ENCODE measurements at places on chromosomes 16 and 17. TPM values are rescaled to one million over a fixed set of nuclear protein-coding genes. Genes with fewer than 3 reads are reported as not detected.

DNA sequence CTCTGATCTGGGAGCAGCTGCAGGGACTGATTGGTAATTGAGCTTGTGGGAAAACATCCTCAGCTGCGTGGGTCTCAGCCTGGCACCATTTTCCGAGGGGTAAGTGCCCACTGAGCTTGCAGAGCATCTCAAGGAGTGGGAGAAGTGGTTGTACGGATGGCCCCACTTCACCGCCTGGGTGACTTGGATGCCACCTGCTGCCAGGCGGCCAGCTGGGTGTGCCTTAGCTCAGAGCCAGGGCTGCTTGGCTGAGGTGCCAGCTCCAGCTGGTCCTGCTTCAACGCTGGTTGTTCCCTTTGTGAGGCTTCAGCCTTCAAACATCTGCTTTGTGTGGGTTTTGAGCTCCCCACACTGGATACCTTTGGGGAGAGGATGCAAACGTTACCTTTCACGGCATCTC, 482.7 kb upstream of the EEF2KMT start:
- no peak for DNase-seq

DNA sequence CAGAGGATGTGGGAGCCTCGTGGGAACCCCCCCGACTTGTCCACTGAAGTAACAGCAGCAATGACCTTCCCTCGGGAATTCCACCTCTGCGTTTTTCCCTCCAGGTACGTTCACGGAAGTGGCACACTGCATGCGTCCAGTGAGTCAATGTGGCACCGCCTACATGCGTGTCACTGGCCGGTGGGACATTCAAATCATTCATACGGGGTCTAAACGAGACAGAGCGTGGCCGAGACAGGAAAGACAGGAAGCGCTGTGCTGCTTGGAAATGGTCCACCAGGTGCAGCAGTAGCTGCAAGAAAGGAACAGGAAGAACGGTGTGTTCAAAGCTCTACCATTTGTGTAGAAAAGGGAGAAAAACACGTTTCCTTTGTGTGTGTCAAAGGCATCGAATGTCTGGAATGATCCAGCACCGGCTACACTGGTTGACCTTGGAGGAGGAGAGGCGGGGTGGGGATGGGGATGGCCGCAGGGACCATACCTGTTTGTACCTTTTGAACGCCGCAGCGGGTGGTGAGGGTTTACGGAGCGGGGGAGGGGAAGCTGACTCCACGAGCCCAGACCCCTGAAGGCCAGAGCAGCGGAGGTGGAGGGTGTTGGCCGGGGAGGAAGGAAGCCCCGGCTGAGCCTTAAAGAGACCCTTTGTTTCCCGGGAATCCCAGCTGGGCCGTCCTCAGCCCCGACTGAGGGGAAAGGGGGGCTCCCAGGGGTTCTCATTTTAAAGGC, 1.7 kb upstream of the PGAP6 start:
- DNase-seq = peak; percentile 37

DNA sequence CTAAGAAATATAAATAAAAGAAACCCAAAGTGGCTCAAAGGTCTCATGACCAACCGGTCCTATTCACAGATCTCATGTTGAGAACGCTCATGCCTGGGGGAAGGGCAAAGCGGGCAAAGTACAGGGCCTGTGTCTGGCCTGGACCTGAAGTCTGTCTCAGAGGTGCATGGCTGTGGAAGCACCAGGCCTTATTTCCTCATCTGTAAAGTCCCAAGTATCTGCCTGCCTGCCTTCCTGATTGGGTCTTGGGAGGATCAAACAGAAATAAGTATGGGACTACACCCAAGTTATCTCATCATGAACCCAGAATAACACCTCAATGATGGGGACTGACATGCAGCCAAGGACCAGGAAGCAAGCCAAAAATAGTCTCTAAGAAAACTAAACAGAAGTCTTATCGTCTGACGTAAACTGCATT, 14.2 kb downstream of the AXIN2 start:
- DNase-seq = no peak

The TMC5 gene
- not detected for total RNA-seq

The TNFSF13 gene
- 0.98 TPM for total RNA-seq

The FGF11 gene
- 0.28 TPM for total RNA-seq

The TNFRSF17 gene
- total RNA-seq = not detected

DNA sequence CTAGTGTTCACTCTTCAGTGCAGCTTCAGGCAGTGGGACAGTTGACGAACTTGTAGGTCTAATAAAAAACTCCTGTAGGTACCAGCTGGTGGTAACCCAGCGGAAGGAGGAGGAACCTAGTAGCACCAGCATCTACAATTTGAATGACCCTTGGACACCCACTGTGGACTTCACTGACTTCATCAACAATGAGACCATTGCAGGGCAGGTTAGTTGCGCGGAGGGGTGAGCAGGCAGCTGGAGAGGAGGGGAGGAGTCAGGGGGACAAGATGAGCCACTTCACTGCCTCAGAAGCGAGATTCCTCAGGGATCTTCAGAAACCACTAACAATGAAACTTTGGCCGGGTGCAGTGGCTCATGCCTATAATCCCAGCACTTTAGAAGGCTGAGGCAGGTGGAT, 22.3 kb downstream of the AOC3 start:
- no peak for DNase-seq

The MARVELD3 gene
- 0.11 TPM for total RNA-seq

DNA sequence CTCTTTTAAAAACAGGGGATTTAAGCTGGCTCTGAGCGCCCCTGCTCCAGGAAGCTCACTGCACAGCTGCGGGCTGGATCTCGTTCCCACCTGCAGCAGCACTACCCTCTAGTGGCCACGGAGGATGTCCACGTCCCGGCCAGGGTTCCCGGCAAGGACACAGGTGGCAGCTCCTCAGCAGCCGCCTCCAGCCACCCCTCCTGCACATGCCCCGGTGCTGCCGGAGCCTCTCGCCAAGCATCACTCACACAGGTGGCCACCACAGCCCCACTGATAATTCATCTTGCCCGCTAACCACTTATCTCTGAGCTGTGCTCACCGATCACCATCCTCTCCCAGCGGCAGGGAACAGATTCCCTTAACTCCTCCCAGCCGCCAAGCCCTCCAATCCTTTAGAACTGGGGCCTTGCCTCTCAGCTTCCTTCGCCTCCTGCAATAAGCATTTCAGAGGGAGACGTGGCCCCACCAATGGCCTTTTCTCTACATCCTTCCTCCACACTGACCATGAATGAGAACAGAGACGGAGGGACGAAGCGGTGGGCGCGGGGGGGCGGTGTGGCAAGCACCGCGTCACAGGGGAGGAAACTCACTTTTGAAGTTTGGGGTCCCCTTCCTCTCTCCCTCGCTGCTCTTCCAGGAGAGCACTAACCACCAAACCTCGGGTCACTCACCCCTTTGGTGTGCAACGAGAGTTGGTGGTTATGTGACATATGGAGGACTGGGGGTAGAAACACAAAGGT, 222.1 kb downstream of the RBFOX3 start:
- no peak for DNase-seq

- no peak for DNase-seq
These were observed 13.4 kb upstream of the BAHCC1 start for GRCh38 chr17:81381632-81382577.

DNA sequence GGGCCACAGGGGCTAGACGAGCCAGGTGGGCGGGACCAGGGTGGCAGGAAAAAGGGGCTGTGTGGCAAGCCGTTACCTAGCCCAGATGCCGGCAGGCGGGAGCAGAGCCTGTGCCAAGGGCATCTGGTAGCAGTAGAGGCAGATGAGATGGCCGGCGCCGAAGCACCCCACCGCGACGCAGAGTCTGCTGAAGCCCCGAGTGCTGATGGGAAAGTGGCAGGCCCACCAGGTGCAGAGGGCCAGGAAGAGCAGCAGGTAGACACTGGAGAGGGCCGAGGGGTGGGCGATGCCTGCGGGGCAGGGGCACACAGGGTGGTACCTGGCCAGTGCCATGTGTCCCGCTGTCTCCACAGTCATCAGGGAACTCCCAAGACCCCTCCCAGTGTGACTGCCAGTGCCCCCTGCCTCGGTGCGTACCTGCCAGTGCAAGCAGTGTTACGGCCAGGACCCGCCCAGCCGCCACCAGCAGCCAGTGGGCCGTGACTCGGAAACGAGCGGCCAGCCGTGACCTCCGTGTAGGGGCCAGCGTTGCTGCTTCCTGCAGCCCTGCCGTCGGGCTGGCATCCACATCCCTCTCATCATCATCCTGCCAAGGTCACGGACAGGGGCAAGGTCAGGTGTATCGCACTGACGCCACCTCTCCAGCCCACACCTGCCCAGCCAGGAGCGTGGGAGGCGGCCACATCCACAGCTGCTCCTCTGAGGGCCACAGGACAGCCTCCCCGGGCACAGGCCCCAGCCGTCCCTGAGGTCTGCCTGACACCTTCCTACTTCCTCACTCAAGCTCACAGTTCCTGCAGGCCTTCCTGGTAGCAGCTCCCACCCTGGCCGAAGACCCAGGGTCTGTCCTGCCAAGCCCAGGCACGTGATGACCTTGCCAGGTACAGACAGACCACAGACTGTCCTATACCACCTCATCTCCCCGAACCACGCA, 32.1 kb downstream of the CTU2 start:
- no peak for DNase-seq

- no peak for DNase-seq
These were observed 13.7 kb downstream of the B9D1 start for GRCh38 chr17:19348806-19349205.

The ARL16 gene
- total RNA-seq = 27.3 TPM

DNA sequence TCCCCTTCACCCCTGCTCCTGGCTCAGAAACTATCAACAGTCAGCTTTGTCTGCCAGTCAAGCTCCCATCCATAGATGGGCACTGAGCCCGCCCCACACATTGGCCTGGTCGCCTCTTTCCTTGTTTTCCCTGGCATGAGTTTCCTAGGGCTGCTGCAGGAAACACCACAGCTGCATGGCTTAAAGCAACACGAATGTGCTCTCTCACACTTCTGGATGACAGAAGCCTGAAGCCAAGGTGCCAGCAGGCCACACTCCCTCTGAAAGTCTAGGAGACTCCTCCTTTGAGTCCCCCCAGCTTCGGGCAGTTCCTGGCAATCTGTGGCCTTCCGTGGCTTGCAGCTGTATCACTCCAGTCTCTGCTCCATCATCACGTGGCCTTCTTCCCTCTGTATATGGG, 69.9 kb downstream of the TBC1D16 start:
- DNase-seq = no peak

- no peak for DNase-seq
These were observed 387.5 kb downstream of the UTP18 start for GRCh38 chr17:51647826-51648225.

The KRTAP3-2 gene
- total RNA-seq = not detected

The ITGB3 gene
- total RNA-seq = 0.08 TPM

- DNase-seq = no peak
These were observed 128.6 kb downstream of the SHISA6 start for GRCh38 chr17:11369575-11369974.

GRCh38 chr17:78249818-78250806, 18.7 kb downstream of the TMEM235 start:
- no peak for DNase-seq

- no peak for DNase-seq
These were observed 1091.0 kb downstream of the CDH8 start for GRCh38 chr16:60945225-60945624.

The TAT gene
- total RNA-seq = 0.54 TPM

The WDR81 gene
- 24.0 TPM for total RNA-seq

GRCh38 chr17:50836826-50837225, 1.4 kb downstream of the WFIKKN2 start:
- DNase-seq = no peak

DNA sequence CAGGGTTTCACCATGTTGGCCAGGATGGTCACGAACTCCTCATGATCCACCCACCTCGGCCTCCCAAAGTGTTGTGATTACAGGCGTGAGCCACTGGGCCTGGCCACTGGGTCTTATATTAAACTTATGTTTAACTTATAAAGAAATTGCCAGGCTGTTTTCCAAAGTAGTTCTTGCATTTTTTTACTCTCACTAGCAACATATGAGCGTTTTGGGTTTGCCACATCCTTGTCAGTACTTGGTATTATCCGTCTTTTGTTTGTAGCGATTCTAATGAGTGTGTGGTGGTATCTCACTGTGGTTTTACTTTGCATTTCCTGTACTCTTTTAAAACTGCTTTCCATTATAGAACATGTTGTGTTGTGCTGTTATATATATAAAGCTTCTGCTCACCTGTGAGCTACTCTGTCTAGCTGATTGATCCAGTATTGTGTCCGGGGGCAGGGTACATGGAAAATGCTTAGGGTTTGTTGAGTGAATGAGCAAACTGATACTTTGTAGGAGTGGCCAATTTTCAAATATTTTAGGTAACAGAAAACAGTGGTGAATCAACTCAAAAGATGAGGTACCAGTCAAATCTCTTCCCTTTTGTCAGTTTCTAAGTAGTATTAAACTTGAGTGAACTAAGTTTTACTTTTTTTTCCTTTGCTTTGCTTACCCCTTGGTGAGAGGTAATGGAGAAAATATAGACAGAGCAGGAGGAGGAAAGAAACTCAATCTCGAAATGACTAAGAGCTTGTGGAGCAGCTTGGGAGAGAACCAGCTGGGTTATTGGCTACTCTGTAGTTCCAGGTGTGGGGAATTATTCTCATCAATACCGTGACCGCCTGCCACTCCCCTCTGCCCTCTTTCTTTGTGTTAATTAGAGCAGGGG, 75.8 kb downstream of the PITPNC1 start:
- DNase-seq = no peak

- DNase-seq = no peak
These were observed 11.6 kb downstream of the CBFA2T3 start for GRCh38 chr16:88965411-88965810.

The RAB11FIP3 gene
- total RNA-seq = 28.2 TPM

The HSD17B2 gene
- not detected for total RNA-seq

DNA sequence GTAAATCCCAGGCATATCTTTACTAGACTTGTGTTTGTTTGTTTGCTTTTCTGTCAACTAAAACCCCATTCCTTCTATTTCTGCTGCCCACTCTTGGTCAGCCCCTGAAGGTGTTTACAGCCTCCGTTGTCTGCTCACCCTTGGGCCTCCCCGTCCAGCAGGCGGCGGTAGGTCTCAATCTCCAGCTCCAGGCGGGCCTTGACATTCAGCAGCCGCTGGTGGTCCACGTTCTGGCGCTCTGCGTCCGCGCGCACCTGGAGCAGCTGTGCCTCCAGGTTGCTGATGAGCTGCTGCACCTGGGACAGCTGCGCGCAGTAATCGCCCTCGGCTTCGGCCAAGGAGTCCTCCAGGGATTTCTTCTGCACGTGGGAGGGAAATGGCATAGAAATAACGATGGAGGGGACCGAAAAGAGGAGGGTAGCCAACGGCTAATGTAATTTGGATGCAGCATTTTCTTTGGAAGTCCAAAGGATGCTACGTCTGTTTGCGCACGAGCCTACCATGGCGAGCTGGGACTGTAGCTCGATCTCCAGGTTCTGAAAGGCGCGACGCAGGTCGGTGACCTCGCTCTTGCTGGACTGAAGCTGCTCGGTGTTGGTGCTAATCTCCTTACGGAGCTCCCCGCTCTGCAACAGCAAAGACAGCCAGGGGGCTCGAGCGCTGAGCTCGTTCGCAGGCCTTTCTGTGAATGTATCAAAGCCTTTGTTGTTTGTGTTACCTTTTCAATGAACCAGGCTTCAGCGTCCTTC, 3.9 kb downstream of the KRT12 start:
- no peak for DNase-seq

- no peak for DNase-seq
These were observed 100.1 kb upstream of the DYNLRB2 start for GRCh38 chr16:80440667-80441066.

GRCh38 chr17:27496971-27497370, 40.7 kb downstream of the KSR1 start:
- DNase-seq = no peak

The KRTAP4-3 gene
- total RNA-seq = not detected

GRCh38 chr17:78305801-78306200, 54.1 kb downstream of the SOCS3 start:
- DNase-seq = no peak

All from activated T-cell treated with anti-CD3 and anti-CD28 coated beads, Interleukin-2, amount 50 U/mL, for 4 hours (primary cell).